ENCODE measurements at places on chromosomes 11 and 22.

DNA sequence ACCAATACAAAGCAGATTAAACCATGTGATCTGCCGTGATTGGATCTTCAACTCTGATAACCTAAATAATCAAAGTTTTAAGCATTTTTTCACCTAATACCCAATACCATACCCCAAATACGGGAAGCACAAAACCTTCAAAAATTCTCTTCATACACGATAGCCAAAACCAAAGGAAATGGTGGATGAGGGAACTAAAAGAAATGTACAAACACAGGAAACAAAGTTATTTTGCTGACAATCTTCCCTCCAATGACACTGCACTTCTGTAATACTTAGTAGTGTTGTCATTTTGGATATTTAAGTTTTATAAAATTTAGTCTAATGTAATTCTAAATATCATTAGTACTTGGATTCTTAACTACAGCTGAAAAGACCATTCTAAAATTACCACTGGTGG, 27.0 kb downstream of the CSTF3 start:
- DNase-seq: no peak

DNA sequence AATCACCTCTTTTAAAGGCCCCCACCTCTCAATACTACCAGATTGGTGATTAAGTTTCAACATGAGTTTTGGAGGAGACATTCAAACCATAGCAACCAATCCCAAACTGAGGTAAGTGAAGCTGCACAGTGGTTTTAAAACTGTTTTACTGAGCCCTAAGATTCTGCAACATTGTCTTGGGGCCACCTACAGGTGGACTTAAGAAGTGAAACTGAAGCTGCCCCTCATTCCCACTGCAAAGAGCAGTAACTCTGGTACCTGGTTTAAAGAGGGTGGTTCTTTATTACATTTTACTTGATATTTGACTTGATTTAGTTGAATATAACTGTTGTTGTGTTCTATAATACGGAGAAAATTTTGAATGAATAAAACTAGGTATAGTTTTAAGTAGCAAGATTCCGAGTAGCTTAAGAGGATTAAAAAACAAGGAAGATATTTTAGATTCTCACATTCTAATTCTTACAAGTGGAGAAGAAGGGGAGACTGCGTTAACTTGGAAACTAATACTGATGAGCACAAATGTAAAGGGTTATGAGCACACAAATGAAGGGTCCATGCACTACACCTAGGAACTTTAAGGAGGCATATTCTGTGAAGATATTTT, 26.7 kb downstream of the SYT9 start:
- DNase-seq: no peak

- no peak for DNase-seq
Observed at GRCh38 chr11:118645066-118645715, 34.3 kb downstream of the TREH start.

- DNase-seq: no peak
Observed at GRCh38 chr11:15875943-15876342, 480.4 kb downstream of the SOX6 start.

DNA sequence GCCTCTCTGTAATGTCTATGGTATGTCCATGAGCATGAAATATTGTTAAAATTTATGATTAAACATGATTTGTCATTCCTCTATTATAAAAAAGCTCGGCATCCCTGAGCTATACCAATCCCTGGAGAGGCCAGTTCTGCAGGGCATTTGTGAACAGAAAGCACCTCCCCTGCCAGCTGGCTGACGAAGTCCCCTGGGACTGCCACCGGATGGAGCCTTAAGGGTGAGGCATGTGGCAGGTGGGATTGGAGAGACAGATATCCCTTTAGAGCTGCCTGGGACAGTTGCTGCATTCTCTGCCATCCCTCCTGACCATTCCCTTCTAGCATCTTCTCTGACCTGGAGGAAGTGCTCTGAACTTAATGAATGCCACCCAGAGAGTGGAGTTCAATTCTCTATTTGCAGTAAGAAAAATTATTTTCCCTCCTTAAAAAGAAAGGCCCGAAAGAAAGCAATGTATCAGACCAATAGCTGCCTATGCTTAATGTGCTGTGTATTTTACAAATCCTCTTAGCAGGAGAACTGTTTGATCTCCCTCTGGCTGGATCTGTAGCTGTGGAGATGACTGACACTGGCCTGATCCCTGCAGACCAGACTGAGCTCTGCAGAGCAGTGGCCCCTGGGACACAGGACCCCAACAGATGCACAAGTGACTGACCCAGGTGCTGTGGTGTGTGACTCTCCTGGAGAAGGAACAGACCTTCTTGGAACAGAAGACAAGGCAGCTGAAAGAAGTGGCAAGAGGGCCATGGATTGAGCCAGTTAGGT, 219.0 kb upstream of the NAV2 start:
- no peak for DNase-seq

DNA sequence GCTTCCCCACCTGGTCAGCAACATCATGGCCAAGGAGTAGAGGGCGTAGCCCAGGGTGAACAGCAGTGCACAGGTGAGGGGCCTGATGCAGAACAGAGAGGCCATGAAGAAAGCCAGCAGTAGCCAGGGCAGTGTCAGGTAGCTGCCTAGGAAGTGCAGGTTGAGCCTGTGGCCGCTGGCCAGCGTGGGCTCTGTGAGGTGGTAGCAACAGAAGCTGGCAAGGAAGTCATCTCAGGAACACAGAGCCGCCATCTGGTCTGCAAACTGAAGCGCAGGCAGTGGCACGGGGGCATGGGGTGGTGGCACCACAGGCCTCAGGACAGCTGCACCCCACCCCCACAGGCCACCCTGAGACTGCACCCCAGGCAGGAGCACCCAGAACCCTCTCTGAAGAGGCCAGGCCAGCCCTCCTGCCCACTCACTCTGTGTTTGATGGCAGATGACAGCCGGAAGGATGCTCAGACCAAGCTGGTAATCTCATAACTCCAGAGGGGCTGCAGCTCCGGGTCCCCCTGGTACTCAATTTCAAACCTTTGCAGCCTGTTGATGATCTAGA, 95.3 kb downstream of the MED15 start:
- no peak for DNase-seq

- DNase-seq: no peak
Observed at GRCh38 chr11:10371926-10372641, 67.2 kb downstream of the ADM start.

All from HS-27A (cell line).